ENCODE measurements at places on chromosomes 11 and 22.
A peak's percentile ranks its signal among the peaks of the same experiment; 100 is the strongest.

DNA sequence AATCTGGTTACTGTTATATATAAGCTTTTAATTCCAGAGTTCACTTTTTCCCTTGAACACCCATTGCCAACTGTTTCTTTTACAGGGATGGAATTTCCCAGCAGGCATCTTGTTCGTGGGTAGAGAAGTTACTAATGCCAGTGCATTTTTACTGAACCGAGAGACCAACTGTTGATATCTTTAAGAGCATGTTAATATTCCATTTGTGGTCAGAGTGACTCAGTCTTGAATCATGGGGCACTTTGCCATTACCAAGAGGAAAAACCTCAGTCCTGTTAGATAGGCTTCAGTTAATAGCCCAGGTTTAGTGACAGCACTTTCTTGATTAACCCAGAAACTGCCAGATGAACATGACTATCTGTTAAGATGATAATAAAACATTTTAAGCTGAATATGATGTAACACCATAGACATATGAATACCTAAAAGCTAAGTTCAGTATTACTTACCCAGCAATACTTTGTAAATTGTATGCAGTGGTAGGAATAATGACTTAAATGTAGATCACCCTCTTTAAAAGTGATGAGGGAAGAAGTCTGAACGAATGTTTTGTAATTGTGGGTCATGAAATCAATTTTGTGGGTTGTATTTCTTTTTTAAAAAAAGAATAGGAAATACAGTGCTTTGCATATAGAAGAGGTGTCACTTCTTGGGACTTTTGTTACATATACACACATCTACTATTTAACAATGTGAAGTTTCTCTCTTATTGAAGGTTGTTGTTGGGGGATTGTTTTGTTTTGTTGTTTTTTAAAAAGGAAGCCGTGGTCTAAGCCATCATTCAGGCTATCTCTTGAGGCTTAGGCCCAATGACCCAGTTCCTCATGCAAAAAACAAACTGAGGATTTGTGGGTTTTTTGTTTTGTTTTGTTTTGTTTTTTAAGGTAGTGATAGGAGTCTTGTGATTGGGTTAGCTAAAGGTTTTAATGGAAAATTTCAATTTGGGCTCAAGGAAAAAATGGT, 79.2 kb upstream of the GRIK4 start:
- no peak for DNase-seq
- H3K27ac ChIP-seq: no peak overlapping the region
- H3K36me3 ChIP-seq: peaks cover 40% of the 10 kb centered on the region
- no peaks in the 10 kb centered on the region for H3K27me3 ChIP-seq
- no peaks in the 10 kb centered on the region for H3K4me1 ChIP-seq
- H3K4me3 ChIP-seq: no peak overlapping the region

GRCh38 chr22:17562906-17563870, at the start of gene SLC25A18:
Gene SLC25A18 (plus strand): TSS chr22:17563498. CDS start chr22:17579945, 16,447 bp downstream.
- no peak within 1 kb of the TSS for H3K4me3 ChIP-seq
- no peaks in the 10 kb centered on the region for H3K27me3 ChIP-seq
- H3K36me3 ChIP-seq: peaks cover 22% of the 10 kb centered on the region
- H3K4me1 ChIP-seq: no peaks in the 10 kb centered on the region
- H3K27ac ChIP-seq: peak within 1 kb of the TSS; percentile 57
- peak; percentile 72 for DNase-seq

DNA sequence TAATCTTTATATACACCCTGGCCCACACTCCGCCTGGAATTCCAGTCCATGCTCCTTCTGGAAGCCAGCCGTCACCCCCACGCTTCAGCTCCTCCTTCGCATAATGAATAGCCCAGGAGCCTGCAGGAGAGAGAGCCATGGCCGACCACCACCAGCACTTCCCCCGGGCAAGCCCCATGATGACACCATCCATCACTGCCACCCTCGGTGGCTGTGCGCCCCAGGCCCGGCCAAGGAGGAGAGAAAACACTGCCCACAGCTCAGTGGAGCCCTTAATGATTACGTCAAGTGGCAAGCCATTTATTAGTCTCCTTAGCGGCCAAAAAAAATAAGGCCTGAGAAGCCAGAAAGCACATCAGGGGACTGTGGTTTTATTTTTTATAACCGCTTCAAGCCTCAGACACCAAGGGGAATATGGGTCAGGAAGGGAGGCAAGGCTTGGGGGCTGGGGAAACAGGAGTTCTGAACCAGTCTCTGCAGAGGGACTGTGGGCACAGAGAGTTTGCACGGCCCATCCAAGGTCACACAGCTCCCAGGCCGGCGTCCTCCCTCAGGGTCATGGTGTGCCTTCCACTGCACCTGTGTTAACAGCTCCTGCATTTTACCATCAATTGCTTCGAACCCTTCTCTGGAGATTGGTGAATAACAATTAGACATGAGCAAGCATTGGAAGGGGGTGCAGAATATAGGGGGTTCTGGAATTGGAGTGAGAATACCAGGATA, 134.3 kb downstream of the MN1 start:
- no peak overlapping the region for H3K4me3 ChIP-seq
- peak overlapping the region; percentile 76 for H3K27ac ChIP-seq
- no peaks in the 10 kb centered on the region for H3K36me3 ChIP-seq
- peak; percentile 61 for DNase-seq

GRCh38 chr22:19730655-19731360, 7.5 kb downstream of the GP1BB start:
- peak; percentile 94 for DNase-seq
- peaks cover 46% of the 10 kb centered on the region for H3K27me3 ChIP-seq
- peak overlapping the region; percentile 68 for H3K4me3 ChIP-seq
- no peaks in the 10 kb centered on the region for H3K36me3 ChIP-seq

- peak; percentile 82 for DNase-seq
- H3K27ac ChIP-seq: no peak overlapping the region
- H3K4me3 ChIP-seq: no peak overlapping the region
- no peaks in the 10 kb centered on the region for H3K36me3 ChIP-seq
- peaks cover 46% of the 10 kb centered on the region for H3K27me3 ChIP-seq
- H3K4me1 ChIP-seq: peaks cover 9% of the 10 kb centered on the region
These were observed 383.7 kb downstream of the TMEM135 start for GRCh38 chr11:87421422-87421821.

DNA sequence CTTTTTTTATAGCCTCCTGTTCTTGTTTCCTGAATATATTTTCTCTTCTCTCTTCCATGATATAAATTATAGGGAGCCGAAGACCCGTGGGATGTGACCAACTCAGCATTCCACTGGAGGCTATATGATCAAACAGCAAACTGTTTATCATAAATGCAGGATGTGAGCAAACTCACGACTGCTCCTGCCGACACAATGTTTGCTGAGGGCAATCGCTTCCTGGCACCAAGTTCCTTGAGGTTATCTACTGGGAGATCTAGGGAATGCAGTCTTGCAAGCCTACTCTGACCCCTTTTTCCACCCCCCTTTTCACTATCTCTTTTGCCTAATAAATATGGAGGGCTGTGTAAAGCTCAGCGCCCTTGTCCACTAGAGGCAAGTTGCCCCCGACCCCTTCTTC, 13.5 kb upstream of the PLAAT4 start:
- DNase-seq: no peak
- H3K27ac ChIP-seq: no peak overlapping the region
- no peaks in the 10 kb centered on the region for H3K4me1 ChIP-seq
- no peaks in the 10 kb centered on the region for H3K36me3 ChIP-seq
- H3K4me3 ChIP-seq: peak overlapping the region; percentile 50

DNA sequence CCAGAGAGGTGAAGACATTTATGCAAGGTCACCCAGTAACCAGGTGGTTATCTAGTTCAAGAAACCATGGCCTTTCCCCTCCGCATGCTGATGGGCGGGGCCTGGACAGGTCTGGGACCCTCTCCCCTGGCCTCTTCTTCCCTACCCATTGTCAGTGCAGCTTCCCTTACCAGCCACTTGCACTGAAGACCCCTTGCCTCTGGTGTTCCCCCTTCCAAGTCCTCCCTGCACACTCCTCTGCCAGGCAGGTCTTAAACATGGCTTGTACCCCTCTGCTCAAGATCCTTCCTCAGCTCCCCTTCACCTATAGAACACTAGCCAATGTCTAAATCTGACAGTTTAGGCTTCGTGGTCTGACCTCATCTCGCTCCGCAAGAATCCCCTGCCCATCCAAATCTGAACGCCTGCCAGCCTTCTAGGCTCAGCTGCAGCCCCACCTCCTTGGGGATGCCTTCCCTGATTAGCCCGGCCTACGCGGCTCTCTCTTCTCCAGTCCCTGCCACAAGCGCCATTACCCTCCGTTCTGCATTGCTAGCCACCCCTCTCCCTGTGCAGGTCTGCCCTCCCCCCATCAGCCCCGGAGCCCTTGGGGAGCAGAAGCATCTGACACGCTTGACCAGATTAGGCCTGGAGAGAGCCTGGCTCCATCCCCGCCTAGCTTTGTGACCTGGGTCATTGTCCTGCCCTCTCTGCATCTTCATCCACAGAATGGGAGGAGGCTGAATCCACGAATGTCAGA, 213.8 kb downstream of the DSCAML1 start:
- H3K4me3 ChIP-seq: no peak overlapping the region
- peak; percentile 64 for DNase-seq
- H3K4me1 ChIP-seq: no peaks in the 10 kb centered on the region
- no peaks in the 10 kb centered on the region for H3K36me3 ChIP-seq
- peaks cover 92% of the 10 kb centered on the region for H3K27me3 ChIP-seq

- H3K4me1 ChIP-seq: peaks cover 12% of the 10 kb centered on the region
- H3K36me3 ChIP-seq: peaks cover 16% of the 10 kb centered on the region
- peak overlapping the region; percentile 84 for H3K4me3 ChIP-seq
- H3K27ac ChIP-seq: peak overlapping the region; percentile 96
These were observed 741 bp downstream of the CARS1 start for GRCh38 chr11:3056296-3057068.

- no peak overlapping the region for H3K27ac ChIP-seq
- H3K4me3 ChIP-seq: no peak overlapping the region
- DNase-seq: no peak
- no peaks in the 10 kb centered on the region for H3K4me1 ChIP-seq
These were observed 57.2 kb upstream of the PRDM11 start for GRCh38 chr11:45089251-45089650.

- DNase-seq: no peak
- H3K36me3 ChIP-seq: no peaks in the 10 kb centered on the region
- no peaks in the 10 kb centered on the region for H3K27me3 ChIP-seq
- H3K4me1 ChIP-seq: no peaks in the 10 kb centered on the region
- H3K27ac ChIP-seq: no peak overlapping the region
These were observed 17.5 kb upstream of the SLC25A1 start for GRCh38 chr22:19195796-19196731.

GRCh38 chr11:79108851-79109250, 332.0 kb downstream of the TENM4 start:
- no peaks in the 10 kb centered on the region for H3K4me1 ChIP-seq
- H3K36me3 ChIP-seq: no peaks in the 10 kb centered on the region
- H3K27me3 ChIP-seq: no peaks in the 10 kb centered on the region
- no peak overlapping the region for H3K4me3 ChIP-seq
- no peak overlapping the region for H3K27ac ChIP-seq
- no peak for DNase-seq

GRCh38 chr22:48717883-48718817, 1109.5 kb downstream of the BRD1 start:
- no peaks in the 10 kb centered on the region for H3K36me3 ChIP-seq
- peak; percentile 40 for DNase-seq
- H3K4me3 ChIP-seq: no peak overlapping the region
- H3K27ac ChIP-seq: no peak overlapping the region
- no peaks in the 10 kb centered on the region for H3K4me1 ChIP-seq

GRCh38 chr11:30479899-30480298, 106.3 kb downstream of the MPPED2 start:
- H3K36me3 ChIP-seq: no peaks in the 10 kb centered on the region
- H3K27me3 ChIP-seq: no peaks in the 10 kb centered on the region
- DNase-seq: no peak
- H3K4me3 ChIP-seq: no peak overlapping the region

DNA sequence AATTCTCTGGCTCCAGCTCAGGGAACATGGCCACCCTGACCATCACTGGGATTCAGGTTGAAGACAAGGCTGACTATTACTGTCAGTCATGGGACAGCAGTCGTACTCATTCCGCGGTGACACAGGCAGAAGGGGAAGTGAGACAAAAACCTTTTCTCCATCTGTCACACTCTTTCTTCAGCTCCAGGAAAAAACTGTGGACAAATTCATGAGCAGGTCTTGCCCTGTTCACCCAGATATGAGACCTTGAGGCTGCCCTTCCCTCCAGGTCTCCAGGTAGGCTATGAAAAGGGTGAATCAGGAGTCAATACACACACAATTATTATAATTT, 39.4 kb upstream of the GGTLC2 start:
- H3K27me3 ChIP-seq: no peaks in the 10 kb centered on the region
- H3K36me3 ChIP-seq: no peaks in the 10 kb centered on the region
- H3K27ac ChIP-seq: no peak overlapping the region
- no peaks in the 10 kb centered on the region for H3K4me1 ChIP-seq
- no peak for DNase-seq

DNA sequence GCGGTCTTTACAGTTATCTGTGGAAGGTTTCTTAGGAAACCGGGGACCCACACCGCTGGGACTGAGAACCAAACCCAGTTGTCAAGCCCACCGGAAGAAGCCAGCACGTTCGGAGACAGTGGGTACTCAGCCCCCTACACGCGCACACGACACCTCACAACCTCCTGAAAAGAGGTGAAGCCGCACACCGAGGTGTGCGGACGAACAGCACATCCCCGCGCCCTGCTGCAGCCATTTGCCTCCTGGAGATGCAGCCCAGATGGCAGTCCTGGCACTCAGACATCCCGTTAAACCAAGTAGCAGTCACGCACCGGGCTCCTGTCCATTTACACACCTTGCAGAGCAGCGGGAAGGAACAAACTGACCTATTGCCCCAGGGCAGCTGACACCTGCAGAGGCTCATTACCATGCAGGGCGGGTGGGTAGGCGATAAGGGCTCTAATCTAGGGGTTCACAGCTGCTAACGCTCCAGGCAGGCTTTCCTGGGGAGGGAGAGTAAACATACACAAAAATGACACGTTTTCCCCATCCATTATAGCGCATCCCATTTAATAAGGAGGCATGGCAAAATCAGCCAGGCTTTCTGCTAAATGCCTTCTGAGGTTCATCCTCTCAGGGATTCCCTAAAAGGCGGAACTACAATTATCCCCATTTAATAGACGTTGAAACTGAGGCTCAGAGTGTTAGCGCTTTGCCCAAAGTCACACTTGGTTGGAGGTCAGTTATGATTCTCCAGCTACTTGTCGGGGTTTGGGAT, 864 bp upstream of the EHBP1L1 start:
- H3K27me3 ChIP-seq: peaks cover 25% of the 10 kb centered on the region
- no peaks in the 10 kb centered on the region for H3K36me3 ChIP-seq
- peak overlapping the region; percentile 74 for H3K4me3 ChIP-seq
- no peak overlapping the region for H3K27ac ChIP-seq
- peaks cover 10% of the 10 kb centered on the region for H3K4me1 ChIP-seq
- peak; percentile 70 for DNase-seq

- no peak overlapping the region for H3K27ac ChIP-seq
- no peak overlapping the region for H3K4me3 ChIP-seq
- peak; percentile 53 for DNase-seq
- peaks cover 12% of the 10 kb centered on the region for H3K4me1 ChIP-seq
- H3K36me3 ChIP-seq: no peaks in the 10 kb centered on the region
- no peaks in the 10 kb centered on the region for H3K27me3 ChIP-seq
These were observed 3.1 kb upstream of the KCNQ1OT1 start for GRCh38 chr11:2702771-2703362.

Data from endodermal cell (in vitro differentiated cells).